GM18507 (cell line): ENCODE measurements at places on chromosomes 12 and 14.

DNA sequence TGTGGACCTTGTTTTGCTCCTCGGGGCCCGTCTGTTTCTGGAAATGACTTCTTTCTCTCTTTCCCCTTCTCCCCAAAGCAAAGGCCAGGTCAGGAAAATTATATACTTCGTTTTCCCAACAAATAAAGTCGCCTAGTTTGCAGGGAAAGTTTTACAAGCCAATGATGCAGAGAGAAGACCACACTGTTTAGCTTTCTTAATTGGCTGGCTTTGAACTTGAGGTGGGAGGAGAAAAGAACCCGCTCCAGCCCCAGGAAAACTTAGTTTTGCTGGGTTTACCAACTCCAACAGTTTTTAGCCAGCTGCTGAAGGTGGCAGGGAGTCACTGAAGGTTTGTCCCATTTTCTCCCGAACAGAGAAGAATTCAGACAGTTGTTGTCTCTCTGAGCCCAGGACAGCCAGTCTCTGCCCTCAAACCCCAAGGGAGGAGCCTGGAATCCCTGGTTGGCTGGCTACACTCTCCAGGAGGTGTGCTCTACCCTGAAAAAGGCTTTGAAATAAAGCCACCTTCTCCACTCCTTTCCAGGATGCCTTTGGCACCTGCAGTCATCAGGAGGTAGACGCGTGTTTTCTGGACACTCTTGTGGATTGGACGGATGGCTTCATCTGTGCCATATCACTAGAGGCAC, 24.8 kb downstream of the BCL11B start:
- no peak for DNase-seq

DNA sequence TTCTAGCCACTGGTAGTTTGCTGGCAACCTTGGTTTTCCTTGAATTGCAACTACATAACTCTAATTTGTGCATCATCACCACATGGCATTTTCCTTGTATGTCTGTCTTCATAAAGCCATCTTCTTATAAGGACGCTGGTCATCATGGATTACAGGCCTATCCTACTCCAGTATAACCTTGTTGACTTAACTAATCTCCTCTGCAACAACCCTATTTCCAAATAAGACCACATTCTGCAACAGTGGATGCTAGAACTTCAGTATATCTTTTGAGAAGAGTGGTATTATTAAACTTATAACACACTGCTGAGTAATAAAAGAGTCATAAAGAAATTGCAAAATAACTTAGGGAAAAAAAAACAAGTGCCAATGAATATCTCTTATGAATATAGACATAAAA, 511.8 kb upstream of the FOXG1 start:
- DNase-seq, result no peak

- DNase-seq, result no peak
Measured at GRCh38 chr14:76376878-76377734, 1.2 kb downstream of the ESRRB start.

DNA sequence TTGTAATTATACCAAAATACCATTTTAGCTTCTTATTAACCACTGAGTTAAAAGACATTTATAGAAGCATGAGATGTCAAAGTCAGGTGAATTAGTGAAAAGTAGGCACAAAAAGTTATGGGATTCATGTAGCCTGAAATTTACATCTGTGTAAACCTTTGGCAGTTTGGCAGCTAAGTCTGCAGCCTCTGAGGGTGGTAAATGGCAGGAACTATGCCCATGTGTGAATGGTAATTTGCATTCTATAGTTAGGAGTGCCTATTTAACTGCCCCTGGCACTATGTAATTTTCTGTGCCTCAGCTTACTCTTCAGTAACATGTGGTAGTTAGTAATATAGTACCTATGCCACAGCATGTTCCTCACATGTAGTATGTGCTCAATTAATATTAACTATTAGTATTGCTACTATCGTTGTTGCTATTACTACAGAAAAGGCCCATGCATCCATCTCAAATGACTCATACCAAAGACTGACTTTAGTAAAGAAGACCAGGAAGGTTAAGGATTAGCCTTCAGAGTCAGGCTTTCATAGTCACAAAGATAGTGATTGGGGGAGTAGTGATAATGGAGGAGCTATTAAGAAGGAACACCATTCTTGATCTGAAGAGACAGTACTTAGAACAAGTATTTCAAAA, 258.7 kb upstream of the BTG1 start:
- DNase-seq, result no peak

GRCh38 chr12:113049976-113050742, 6.4 kb upstream of the DTX1 start:
- no peak for DNase-seq

DNA sequence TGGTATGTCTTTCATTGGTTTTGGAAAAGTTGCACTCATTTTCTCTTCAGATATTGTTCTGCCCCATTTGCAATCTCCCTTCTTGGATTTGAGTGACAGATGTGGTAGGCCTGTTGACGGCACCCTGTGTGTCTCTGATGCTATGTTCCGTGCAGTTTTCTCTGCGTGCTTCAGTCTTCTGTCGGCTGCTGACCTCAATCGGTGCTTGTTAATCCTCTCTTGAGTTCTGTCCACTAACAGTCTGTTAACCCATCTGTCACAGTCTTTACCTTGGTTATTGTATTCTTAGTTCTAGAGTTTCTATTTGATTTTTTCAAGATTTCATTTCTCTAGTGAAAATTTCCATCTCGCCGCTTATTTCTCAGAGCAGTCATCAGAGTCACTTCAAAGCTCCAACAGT, 20.7 kb upstream of the PLD4 start:
- no peak for DNase-seq

DNA sequence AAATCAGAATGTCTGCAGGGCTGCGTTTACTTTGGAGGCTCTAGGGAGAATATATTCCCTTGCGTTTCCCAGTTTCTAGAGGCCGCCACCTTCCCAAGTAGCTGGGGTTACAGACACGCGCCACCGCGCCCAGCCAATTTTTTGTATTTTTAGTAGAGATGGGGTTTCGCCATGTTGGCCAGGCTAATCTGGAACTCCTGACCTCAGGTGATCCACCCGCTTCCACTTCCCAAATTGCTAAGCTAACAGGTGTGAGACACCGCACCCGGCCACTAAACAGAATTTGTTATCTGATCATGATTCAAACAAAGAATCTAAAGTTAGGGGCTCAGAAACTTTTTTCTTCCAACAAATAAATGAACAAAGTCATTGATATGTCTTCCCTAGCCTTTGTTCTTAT, 114.6 kb downstream of the PPHLN1 start:
- DNase-seq, result no peak

DNA sequence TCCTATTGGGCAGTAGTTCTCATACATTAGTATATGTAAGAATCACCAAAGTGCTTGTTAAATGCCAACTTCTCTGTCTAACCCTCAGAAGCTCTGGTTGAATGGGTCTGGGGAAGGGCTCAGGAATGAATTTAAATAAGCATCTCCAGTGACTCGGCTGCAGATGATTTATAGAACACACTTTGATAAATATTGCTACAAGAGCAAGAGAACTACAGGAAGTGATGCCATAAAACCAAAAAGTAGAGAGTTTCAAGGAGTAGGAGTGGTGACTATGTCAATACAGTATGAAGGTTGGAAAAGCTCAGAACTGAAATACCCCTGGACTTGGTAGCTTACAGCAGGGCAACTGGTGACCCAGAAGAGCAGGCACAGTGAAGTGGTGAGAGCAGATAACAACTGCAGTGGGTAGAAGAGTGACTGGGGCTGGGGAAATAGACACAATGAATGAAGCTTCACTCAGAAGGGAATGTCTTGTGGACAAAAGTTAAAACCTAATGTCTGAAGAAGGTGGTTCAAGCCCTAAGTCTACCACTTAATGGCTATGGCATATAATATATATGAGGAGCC, 8.0 kb upstream of the PLEKHA5 start:
- no peak for DNase-seq

GRCh38 chr12:104620837-104621531, 164.2 kb downstream of the CHST11 start:
- no peak for DNase-seq

DNA sequence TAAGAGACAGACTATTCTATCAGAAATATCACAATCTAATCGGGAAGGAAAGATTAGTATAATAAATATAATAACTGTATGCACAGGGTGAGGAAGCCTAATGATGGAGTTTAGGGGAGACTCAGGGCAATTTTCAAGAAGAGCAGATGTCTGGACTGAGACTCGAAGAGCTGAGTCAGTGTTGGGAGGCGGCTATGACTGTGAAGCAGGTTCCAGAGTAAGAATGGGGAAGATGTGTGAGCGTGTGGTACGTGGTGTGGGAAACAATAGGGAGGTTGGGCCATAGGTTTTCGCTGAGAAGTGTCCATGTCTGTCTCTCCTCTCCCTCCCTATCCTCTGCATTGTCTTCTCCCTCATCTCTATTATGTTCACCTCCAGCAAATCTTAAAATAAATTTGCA, 85.6 kb downstream of the LMO3 start:
- no peak for DNase-seq

DNA sequence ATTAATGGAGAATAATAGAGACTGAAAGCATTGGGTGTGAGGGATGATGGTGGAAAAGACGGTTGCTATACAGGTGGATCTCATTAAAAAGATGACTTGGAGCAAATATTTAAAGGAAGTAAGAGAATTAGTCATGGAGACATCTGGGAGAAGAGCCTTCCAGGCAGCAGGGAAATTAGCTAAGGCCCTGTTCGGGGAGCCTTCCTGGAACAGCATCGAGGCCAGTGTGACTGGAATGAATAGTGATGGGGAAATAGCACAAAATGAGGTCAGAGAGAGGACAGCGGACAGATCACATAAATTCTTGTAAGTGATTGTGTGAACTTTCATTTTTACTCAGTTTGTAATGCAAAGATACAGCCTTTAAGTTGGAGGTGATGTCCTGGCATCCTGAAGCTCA, 842.3 kb downstream of the SLC6A15 start:
- no peak for DNase-seq

DNA sequence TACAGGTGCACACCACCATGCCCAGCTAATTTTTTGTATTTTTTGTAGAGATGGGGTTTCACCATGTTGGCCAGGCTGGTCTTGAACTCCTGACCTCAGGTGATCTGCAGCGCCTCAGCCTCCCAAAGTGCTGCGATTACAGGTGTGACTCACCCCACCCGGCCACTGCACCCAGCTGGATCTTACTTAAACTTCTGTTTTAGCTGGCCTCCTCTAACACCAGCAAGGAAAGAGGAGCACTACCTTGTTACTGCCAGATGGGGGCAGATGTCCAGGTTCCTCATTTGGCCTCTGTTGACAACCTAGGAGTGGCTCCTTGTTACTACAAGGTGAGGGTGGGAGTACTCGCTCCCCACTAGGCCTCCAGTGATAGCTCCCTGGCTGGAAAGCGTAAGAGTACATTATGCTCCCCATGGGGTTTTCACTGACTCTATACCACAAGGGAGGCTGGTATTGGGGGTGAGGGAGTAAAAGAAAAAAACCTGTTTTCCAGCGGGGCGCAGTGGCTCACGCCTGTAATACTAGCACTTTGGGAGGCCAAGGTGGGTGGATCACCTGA, 13.2 kb upstream of the ARF6 start:
- DNase-seq, result no peak

- DNase-seq, result no peak
Measured at GRCh38 chr12:12224240-12224940, 42.5 kb downstream of the LRP6 start.

GRCh38 chr14:72544615-72545387, 349.1 kb downstream of the DPF3 start:
- DNase-seq, result no peak

- no peak for DNase-seq
Measured at GRCh38 chr12:31277081-31277480, 48.9 kb downstream of the SINHCAF start.

DNA sequence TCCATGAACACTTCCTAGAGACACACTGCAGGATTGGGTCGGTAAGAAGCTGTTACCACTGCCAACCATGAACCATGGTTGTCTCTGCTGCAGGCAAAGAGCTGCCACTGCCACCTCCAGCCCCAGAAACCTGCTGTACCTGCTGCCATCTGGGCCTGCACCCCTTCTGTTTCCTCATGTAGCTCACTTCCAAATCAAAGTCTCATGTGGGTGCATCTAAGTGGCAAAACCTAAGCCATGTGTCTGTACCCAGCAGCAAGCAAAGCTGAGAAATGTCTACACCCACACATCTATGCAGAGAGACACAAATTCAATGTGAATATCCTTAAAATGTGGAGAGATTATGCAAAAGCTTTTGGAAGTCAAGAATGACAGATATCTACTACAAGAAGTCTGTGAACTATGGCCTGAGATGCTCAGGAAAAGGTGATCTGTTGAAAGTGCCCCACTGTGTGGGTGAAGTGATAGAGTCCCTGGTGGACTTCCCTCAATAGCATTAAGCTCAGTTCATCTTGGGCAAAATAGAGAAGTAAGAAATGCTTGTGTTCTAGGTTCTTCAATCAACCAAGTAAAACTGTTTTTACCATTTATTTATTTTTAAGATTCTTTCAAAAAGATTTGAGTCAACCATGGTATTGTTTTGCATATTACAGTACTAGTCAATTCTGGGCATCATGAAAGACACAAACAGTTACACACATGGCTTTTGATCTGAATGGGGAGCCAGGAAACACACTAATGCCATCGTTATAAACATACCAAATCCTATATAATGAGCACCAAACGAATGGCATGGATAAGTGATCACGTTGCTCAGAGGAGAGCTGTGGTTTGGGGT, 64.4 kb downstream of the FOS start:
- no peak for DNase-seq

DNA sequence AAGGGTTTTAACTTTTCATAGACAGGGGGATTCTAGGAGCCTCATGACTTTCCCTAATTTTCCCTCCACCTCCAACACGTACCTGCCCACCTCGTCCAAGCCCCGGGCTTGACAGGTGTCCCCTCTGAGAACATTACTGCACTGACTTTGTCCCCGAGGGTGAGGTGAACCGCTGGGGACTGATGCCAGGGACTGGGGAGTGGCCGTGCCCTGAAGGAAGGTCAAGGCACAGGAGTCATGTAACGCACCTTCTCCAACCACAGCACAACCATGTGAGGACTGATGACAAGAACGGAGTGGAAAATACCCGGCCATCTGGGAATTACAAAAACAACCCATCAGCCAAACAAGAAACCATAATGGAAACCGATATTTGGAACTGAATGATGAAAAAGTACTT, 214.7 kb upstream of the C14orf180 start:
- DNase-seq, result no peak

DNA sequence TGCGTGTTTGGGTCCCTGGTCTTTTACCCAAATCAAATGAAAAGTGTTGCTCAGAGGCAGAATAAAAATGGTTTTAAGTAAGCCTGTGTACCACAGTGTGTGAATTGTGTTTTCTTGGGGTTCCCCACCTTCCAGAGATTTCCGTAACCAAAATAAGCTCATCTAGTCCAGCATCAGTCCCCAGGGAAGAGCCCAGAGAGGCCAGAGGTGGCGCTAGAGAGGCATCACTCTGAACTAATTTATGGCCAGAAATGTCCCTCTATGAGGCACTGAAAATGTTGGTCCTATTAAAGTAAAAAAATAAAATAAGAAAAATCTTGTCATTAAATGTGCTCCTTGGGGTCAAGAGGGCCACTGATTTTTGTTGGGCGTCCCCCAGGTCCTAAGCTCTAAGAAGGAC, 24.9 kb upstream of the PRKAB1 start:
- DNase-seq, result no peak

- no peak for DNase-seq
Measured at GRCh38 chr12:2332947-2333346, 280.2 kb downstream of the CACNA1C start.
